8988T (cell line): ENCODE measurements at places on chromosomes 1 and 21.

- DNase-seq = no peak
These were observed 64.5 kb upstream of the PRRC2C start for GRCh38 chr1:171420810-171421209.

DNA sequence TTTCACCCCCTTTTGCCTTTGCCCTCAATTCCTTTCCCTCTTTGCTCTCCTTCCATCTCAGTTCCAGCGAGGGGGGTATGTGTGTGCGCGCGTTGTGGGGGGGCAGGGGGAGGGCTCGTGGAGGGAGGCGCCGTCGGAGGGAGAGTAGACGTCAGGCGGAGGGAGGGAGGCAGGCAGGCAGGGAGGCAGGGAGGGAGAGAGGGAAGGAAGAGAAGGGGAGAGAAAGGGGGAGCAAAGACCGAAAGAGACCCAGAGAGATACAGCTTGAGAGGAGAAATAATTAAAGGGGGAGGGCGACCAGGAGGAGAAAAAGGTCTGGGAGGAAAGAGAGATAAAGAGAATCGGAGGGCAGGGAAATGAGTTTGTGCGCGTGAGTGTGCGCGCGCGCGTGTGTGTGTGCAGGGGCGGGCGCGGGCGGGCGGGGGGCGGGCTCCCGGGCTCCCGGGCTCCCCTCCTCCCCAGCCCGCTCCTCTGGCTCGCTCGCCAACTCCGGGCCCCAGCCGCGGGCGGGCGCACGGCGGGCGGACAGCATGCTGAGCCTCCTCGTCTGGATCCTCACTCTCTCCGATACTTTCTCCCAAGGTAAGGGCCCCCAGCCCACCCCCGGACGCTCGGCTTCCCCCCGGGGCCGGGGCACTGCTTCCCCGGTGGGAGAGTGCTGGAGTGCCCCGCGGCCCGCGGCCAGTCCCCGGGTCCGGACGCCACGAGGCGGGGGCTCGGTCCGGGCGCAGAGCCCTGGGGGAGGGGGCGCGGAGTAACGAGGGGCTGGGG is at the start of gene KIRREL1:
Gene KIRREL1, plus strand, starts transcription at position 499 of the 771 bp plus-strand sequence. Its CDS starts 32 bp downstream, at position 531.
- DNase-seq = no peak

DNA sequence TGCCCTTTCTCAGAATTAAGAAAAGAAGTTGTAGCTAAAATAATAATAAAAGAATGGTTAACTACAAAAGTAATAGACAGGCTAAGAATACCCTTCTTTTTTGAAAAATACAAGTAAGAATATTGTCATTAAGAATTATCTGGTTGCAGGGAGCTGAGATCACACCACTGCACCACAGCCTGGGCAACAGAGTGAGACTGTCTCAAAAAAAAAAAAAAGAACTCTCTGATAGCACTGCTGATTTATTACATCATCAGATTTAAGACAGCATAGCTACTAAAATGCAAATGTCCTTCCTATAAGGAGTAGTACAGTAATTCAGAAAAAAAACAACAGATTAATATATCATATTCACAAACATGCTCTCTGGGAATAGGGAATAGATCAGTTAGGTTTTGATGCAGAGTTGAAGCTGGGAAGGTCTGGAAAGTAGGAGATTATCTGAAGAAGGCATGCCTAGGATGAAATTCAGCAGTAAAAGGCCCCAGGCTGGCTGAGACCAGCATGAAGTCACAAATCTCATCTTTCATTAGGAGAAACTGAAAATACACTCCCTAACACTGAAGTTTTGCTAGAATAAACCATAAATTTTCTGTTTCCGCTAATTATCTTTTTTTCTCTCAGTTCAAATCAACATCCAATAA is 30.7 kb upstream of the ANGPTL1 start:
- no peak for DNase-seq

- peak; percentile 75 for DNase-seq
These were observed at the start of gene SLC45A3 for GRCh38 chr1:205680073-205680851. Gene SLC45A3 (minus strand): TSS chr1:205680509. CDS start chr1:205664656, 15,853 bp downstream.

- no peak for DNase-seq
These were observed 57.1 kb upstream of the EDN2 start for GRCh38 chr1:41541592-41541952.

- DNase-seq = no peak
These were observed 276.2 kb downstream of the CACNA1E start for GRCh38 chr1:181759481-181759880.

DNA sequence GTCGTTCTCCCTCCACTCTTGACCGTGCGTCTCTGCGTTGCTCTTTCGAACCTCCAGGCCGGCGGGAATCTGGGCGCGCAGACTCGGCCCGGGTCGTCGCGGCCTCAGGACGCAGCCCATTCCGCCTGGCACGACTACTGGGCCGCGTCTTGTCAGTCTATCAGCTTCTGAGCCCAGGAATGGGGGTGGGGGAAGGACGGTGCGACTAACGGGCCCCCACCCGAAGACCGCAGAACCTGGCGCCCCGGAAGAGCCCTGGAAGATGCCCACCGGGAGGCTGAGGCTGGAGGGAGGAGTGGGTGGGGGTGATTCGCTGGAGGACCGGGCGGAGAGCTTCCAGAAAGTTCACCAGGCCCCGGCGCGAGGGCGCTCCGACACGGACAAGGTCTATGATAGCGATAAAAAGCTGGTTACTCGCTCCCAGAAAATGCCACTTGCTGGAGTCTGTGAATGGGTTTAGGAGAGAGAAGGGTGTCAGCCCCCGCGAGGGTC is 1.7 kb upstream of the DMRTA2 start:
- DNase-seq = no peak

DNA sequence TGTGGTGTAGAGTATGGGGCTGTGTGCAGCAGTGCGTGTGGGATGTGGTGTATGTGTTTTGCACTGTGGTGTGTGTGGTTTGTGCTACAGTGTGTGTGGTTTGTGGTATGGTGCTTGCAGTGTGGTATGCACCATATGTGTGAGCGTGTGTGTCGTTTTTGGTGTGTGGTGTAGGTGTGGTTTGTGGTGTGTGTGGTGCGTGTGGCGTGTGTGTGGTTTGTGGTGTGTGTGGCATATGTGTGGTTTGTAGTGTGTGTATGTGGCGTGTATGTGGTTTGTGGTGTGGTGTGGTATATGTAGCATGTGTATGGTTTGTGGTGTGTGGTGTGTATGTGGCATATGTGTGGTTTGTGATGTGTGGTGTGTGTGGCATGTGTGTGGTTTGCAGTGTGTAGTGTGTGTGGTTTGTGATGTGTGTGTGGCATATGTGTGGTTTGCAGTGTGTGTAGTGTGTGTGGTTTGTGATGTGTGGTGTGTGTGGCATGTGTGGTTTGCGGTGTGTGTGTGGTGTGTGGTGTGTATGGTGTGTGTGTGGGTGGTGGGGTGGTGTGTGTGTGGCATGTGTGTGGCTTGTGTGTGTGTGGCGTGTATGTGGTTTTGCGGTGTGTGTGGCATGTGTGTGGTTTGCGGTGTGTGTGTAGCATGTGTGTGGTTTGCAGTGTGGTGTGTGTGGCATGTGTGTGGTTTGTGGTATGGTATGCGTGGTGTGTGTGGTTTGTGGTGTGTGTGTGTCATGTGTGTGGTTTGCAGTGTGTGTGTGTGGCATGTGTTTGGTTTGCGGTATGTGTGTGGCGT is 53.5 kb upstream of the TRAPPC10 start:
- DNase-seq = no peak

GRCh38 chr1:183577897-183578465 is 12.3 kb downstream of the NCF2 start:
- DNase-seq = no peak

DNA sequence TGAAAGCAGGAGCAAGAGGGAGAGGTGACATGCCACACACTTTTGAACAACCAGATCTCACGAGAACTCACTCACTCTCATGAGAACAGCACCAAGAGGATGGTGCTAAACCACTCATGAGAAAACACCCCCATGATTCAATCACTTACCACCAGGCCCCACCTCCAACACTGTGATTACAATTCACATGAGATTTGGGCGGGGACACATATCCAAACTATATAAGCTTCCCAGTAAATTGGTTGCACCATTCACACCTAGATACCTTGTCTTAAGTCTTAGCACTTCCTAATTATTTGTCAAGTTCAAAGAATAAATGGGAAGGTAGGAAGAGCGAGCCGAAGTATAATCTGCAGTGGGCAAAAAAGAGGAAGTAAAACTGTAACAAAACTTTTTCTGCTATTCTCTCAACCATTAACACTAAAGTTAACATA is 34.3 kb downstream of the AMY1C start:
- no peak for DNase-seq

DNA sequence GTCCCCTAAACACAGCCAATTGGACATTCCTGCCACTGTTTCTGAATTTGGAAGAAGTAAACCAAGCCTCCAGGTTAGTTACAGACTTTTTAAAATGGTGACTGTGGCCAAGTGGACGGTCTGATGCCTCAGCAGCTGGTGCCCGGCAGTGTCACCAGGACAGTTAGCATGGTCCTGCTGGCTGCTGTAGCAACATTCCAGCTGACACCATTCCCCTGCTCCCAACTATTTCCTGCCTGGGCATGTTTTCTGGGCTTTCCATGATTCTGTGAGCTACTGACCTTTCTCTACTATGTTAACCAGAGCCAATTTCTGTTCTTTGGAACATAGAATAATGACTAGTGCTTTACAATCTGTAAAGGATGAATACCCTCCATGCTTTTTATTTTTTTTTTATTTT is 95.0 kb downstream of the TLR5 start:
- no peak for DNase-seq

DNA sequence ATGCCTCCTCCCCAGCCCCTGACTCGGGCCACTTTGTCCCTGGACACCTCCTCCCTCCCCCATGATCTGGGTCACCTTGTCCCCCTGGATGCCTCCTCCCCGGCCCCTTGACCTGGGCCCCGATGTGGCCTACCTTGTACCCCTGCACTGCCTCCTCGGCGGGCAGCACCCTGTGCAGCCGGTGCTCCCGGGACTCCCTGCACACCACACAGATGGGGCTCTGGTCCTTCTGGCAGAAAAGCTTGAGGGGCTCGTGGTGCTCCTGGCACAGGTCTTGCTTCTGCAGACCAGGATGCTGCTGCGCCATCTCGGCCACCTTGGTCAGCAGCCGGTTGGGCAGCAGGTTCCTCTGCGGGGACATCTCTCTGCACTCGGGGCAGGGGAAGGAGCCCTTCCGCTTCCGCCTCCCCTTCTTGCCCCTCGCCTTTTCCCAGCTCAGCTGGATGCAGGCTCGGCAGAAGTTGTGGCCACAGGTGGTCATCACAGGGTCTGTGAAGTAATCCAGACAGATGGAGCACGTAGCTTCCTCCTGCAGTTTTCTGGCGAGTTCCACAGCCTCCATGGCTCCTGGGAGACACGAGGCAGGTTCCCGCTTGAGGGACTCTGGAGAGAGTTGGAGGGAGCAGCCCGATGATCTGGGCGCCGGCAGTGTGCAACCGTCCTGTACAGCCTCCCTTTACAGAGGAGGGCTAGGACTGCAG is 2.0 kb downstream of the TRIM17 start:
- DNase-seq = no peak

DNA sequence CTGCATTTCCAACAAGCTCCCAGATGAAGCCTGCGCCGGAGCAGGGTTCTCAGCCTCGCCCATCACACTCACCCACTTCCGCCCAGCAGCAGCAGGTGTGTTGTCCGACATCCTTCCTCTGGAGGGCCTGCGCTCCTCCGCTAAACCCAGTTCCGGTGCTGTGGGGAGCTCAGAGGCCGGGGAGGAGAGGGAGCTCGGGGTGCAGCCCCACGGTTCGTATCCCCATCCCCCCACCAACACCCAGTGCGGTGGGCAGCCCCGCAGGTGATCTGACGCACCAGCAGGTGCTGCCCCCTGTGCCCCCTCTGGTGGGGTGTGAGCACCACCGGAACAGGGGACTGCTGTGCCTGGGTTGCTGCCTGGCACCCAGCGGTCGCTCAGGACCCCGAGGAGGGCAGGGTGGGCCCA is 3.4 kb upstream of the PEX10 start:
- DNase-seq = no peak

- no peak for DNase-seq
These were observed 106.4 kb downstream of the TBX15 start for GRCh38 chr1:118881751-118882150.

DNA sequence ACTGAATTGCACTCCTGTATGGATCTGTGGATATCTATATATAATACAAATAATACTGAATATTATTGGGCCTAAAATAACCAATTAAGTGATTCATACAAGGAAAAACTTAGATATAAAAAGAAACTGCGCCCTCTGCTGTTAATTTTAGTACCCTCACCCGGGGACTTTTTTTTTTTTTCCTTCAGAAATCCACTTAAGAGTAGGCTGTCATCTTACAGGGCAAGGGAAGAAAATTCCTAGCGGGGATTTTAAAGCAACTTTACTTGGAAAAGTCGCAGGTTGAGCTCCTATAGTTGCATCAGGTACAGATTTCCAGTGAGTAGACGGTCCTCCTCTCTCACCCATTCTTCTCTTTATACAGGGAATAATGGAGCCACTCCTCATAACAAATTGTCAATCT is 1.3 kb downstream of the NTNG1 start:
- DNase-seq = no peak

- no peak for DNase-seq
These were observed 3.1 kb upstream of the KCNK2 start for GRCh38 chr1:215079456-215079855.

DNA sequence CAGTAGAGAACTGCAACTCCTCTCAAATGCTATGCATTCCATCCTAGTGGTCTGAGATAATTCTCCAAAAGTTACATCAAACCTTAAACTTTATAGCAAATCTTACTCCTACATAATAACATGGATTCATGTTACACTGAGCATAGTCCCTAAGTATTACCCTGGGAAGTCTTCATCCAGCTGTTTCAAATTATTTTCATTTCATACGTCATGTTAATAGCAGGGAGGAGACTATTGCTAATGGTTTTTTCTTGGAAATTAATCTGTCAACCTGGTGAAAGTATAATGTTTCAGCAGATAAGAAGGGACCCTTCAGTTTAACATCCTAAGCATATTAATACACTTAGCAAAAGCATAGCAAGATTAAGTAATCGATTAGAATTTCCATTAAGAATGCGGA is 318.1 kb downstream of the USP25 start:
- no peak for DNase-seq

DNA sequence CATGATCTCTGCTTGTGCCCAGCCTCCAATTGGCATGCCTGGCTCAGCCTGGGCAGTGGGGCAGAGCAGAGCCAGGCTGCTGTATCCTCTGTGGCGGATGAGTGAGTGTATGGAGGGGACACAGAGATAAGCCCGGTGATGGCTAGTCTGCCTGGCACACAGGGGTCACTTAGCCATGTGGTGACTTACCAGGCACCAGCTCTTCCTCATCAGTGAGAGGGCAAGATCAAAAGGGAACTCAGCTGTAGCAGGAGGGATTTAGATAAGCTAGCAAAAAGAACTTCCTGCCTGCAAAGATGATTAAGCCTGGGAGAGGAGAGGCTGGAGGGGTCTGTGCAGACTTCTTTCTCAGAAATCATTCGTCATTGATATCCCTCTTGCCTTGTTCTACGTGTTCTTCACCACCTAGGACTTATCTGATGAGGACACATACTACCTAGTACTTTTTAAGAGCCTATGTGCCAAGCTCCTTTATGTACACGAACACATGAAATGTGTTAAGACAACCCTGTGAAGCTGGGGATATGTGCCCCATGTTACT is 7.9 kb downstream of the KIF21B start:
- DNase-seq = no peak
